ENCODE measurements at places on chromosomes 12 and 14. TPM values are rescaled to one million over a fixed set of nuclear protein-coding genes. Genes with fewer than 3 reads are reported as not detected.

- no peak for DNase-seq
Measured at GRCh38 chr12:52349196-52349595, 18.1 kb downstream of the KRT85 start.

The SLC8A3 gene
- 1.3 TPM for total RNA-seq

DNA sequence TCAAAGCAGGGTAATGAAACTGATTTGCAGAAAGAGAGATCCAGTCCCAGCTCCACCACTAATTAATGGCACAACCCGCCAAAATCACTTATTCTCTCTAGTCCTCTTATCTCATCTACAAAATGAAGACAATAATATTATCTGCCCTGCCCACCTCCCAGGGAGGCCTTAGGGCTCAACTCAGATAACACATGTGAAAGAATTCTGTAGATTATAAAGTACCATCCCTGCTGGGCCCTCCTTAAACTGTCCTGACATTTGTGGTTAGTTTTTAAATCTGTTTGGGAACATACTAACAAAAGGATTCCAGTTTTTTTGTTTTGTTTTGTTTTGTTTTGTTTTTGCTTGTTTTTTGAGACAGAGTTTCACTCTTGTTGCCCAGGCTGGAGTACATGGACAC is 7.3 kb downstream of the POMT2 start:
- DNase-seq: no peak

The ZDHHC17 gene
- total RNA-seq: 20.1 TPM

The FBXW8 gene
- 28.2 TPM for total RNA-seq

- DNase-seq: no peak
Measured at GRCh38 chr12:89901906-89902642, 193.4 kb upstream of the ATP2B1 start.

DNA sequence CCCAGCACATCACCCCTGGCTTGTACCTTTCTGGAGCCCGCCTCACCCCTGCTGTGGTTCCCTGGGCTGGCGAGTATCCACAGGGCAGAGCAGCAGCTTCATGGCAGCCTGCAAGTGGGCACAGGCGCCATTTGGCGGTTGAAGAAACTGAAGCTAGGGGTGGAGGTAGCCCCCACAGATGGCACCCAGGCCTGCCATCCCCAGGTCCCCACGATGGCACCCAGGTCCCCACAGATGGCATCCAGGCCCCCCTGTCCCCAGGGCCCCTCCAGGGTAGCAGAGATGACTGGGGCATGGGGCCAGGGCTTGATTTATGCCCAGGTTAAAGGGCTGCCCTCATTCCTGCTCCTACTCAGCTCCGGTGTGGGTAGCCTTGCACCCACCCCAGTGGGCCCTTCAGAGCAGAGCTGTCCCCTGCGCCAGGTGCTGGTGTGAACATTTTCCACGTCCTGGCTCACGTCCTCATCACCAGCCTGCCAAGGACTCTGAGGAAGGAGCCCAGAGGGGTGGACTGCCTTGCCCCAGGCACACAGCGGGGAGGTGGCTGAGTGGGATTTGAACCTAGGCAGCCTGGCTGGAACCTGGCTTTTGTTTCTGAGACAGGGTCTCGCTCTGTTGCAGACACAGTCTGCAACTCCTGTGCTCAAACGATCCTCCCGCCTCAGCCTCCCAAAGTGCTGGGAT is 8.7 kb downstream of the MMP17 start:
- DNase-seq: no peak
